ENCODE measurements at places on chromosomes 11 and 22. TPM values are rescaled to one million over a fixed set of nuclear protein-coding genes. Genes with fewer than 3 reads are reported as not detected.

The RBFOX2 gene
- 69.6 TPM for total RNA-seq

The TRIM48 gene
- not detected for total RNA-seq

The PNPLA5 gene
- total RNA-seq: not detected

The CST6 gene
- 58.5 TPM for total RNA-seq

The POLR2F gene
- total RNA-seq: 53.2 TPM

The HBG2 gene
- total RNA-seq: not detected

The TP53AIP1 gene
- 16.7 TPM for total RNA-seq

The ASPHD2 gene
- 2.0 TPM for total RNA-seq

The SERPING1 gene
- 9.6 TPM for total RNA-seq

The UBTFL1 gene
- not detected for total RNA-seq

The MYEOV gene
- 5.7 TPM for total RNA-seq

The SLC25A45 gene
- total RNA-seq: 5.4 TPM

The PICK1 gene
- 27.9 TPM for total RNA-seq

The CLCF1 gene
- total RNA-seq: 2.3 TPM

The NPTXR gene
- total RNA-seq: 0.42 TPM

The MYRF gene
- not detected for total RNA-seq

The SIK2 gene
- 9.9 TPM for total RNA-seq

The DGCR2 gene
- total RNA-seq: 47.4 TPM

The FAM227A gene
- total RNA-seq: 1.0 TPM

The OR52N4 gene
- not detected for total RNA-seq

The RTN4RL2 gene
- 1.1 TPM for total RNA-seq

The HTR3B gene
- 0.19 TPM for total RNA-seq

The DGCR6 gene
- total RNA-seq: 1.0 TPM

The TMPRSS6 gene
- total RNA-seq: not detected

The CCDC73 gene
- total RNA-seq: not detected

The APOL1 gene
- 12.6 TPM for total RNA-seq

The DEPDC7 gene
- 8.0 TPM for total RNA-seq

The OR8J1 gene
- total RNA-seq: not detected

The CYP2D6 gene
- 0.91 TPM for total RNA-seq

The RBMXL2 gene
- total RNA-seq: not detected

The CYB5R3 gene
- total RNA-seq: 61.8 TPM

The SLC35E4 gene
- 5.5 TPM for total RNA-seq

The YWHAH gene
- 63.2 TPM for total RNA-seq

The OR8G1 gene
- total RNA-seq: not detected

The TRIM29 gene
- total RNA-seq: 691 TPM
